ENCODE measurements at places on chromosomes 11 and 22.

- no peak for DNase-seq
These were observed 8.9 kb downstream of the IL18BP start for GRCh38 chr11:72007587-72007986.

DNA sequence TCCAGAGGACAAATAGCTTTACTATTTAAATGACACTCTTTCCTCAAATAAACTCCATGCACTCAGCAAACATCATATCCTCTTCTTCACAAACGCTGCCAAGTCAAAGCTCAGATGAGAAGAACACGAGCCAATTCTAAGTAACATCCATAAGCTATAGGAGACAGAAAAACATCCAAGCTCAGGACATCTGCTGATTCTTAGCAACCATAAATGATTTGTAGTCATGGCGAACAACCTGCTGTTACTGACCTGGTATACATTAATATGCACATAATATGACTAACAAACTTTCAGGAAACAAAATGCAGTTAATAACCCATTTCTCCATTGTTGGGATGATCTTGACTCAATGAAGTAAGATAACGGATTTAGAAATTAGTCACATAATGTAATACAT is 6.7 kb downstream of the GALNT18 start:
- DNase-seq, result no peak

DNA sequence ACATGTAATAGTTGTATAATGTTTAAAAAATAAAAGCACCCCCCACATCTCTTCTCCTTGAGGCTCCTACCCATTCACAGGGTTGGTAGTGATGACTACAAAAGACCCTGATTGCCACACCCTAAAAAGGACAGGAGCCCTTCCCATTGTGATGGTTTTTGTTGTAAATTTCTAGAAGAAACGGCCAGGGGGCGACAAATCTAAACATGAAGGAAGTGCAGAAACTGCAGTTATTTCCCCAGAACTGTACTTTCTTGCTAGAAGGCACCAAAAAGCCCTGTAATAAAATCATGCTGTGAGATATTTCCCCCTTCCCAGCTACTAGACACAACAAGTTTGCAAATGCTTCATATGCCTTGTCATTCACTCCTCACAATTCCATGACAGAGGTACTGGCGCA is 10.8 kb downstream of the PRR5L start:
- no peak for DNase-seq

DNA sequence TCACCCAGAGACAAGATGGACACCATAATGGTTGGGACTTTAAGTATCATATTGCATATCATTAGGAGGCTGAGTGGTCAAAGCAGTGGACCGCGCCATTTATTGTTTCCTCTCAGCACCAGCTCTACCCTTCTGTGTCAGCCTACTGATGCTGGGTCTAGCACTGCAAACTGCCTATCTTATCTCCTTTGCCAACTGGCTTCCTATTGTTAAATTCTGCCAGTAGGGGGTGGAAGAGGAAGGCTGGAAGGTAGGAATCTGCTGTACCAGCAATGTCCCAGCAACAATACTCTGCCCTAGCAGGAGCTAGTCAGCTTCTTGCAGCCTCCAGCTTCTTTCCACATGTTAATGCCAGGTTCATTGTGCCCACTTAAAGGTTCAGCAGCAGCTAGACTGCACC is 367.1 kb upstream of the PDGFD start:
- DNase-seq, result no peak

- DNase-seq, result no peak
These were observed 90.8 kb upstream of the APOA1 start for GRCh38 chr11:116928102-116928777.
